ENCODE measurements at places on chromosomes 3 and 15.

- DNase-seq, result no peak
Measured at GRCh38 chr3:175593331-175593730, 734.2 kb downstream of the NAALADL2 start.

- DNase-seq, result no peak
Measured at GRCh38 chr3:96000966-96001365, 813.4 kb upstream of the EPHA6 start.

GRCh38 chr3:11136830-11137626 lies 17.3 kb upstream of the HRH1 start:
- peak; percentile 74 for DNase-seq

DNA sequence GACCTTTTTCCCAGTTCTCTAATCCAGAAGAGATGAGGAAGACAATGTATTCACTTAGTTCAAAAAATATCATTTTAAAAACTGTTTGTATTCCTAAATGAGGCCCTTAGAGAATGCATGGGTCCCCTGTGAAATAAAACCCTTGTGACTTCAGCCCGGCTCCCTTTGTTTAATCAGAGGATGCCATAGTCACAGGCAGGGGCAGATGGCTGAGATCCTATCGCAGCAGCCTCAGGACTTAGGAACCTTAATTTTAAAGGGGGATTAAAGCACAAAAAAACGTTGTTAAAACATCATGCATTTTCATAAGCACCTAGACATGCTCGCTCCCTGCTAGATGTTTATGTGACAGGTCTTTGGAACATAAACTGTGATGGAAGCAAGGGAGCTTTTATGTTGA lies 176.6 kb downstream of the IL20RB start:
- DNase-seq, result no peak

GRCh38 chr3:96996009-96996408 lies 181.6 kb downstream of the EPHA6 start:
- no peak for DNase-seq

- DNase-seq, result no peak
Measured at GRCh38 chr15:91897585-91898372, 44.3 kb downstream of the SLCO3A1 start.

Data from NCI-H526 (cell line).